ENCODE measurements at places on chromosomes 3 and 15. TPM values are rescaled to one million over a fixed set of nuclear protein-coding genes. Genes with fewer than 3 reads are reported as not detected.

DNA sequence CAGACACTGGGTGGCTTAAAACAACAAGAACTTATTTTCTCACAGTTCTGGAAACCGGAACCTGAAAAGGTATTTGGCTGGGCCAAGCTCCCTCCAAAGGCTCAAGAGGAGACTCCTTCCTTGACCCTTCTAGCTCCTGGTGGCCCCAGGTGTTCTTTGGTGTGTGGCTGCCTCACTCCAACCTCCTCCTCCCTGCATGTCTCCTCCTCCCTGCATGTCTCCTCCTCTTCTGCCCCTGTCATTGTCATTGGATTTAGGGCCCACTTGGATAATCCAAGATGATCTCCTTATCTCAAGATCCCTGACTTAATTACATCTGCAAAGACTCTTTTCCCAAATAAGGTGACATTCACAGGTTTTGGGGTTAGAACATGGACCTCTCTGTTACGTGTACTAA, 69.8 kb upstream of the MFGE8 start:
- H3K36me3 ChIP-seq, result no peaks in the 10 kb centered on the region
- no peak overlapping the region for H3K4me3 ChIP-seq
- H3K4me1 ChIP-seq, result no peaks in the 10 kb centered on the region
- no peak overlapping the region for H3K27ac ChIP-seq
- no peaks in the 10 kb centered on the region for H3K27me3 ChIP-seq
- DNase-seq, result no peak

DNA sequence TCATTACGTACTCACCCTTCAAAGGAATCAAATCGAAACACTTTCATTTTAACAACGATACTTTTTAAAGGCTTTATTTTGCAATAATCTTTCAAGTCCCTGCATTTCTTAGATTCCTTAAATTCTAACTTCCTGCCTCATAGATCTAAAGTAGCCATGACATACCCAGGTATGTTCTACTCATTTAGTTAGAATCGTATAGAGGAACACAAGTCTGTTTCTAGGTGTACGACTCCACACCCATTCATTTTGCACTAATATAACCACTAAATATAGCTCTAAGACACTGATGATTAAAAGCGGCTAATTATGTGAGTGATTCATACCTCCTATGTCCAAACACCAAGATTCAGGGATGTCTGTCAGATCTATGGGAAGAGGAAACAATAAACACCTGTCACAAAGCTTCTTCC, 1.3 kb downstream of the ATP13A3 start:
- H3K36me3 ChIP-seq, result no peaks in the 10 kb centered on the region
- H3K4me3 ChIP-seq, result peak overlapping the region; percentile 75
- no peaks in the 10 kb centered on the region for H3K27me3 ChIP-seq
- peaks cover 61% of the 10 kb centered on the region for H3K4me1 ChIP-seq

Gene COL6A5
- total RNA-seq, result 1.7 TPM

- H3K36me3 ChIP-seq, result no peaks in the 10 kb centered on the region
- no peak overlapping the region for H3K4me3 ChIP-seq
- H3K27me3 ChIP-seq, result no peaks in the 10 kb centered on the region
- H3K27ac ChIP-seq, result no peak overlapping the region
- DNase-seq, result no peak
These were observed 201.1 kb downstream of the MAGI1 start for GRCh38 chr3:65837604-65838003.

GRCh38 chr3:29635888-29636287, 355.0 kb downstream of the RBMS3 start:
- H3K27ac ChIP-seq, result no peak overlapping the region
- H3K4me1 ChIP-seq, result no peaks in the 10 kb centered on the region
- no peak for DNase-seq
- no peaks in the 10 kb centered on the region for H3K27me3 ChIP-seq

DNA sequence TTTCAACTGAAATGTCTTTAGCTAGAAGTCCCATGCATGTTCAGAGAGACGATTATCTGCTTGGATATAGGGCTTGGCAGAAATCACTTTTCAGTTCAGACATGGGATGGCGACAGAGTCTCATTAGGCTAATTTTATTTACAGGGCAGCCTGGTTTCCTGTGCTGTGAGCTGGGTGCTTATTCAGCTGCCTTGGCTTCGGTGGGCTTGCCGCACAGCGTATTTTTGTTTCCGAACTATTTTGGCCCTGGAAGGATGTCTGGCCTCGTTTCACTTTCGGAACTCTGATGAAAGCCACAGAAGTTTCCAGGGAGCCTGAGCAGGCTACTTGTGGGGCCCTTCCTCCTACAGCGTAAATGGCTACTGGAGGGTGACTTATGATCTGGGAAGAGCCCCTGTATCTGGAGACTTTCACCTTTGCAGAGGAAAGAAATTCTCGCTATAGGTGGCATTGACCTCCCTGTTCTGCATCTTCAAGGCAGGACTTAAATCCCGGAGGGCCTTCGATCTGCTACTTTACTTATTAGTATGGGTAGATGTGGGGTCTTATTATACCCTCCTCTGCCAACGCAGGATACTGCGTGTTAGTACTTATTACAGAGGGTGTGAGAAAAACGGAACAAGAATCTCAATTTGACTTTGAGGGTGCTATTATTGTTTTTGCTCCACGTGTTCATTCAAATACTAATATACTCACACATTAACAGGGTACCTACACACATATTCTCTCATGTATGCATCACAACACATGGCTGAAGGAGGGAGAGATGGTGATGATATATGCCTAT, 364.0 kb upstream of the RBMS3 start:
- H3K36me3 ChIP-seq, result no peaks in the 10 kb centered on the region
- H3K27ac ChIP-seq, result peak overlapping the region; percentile 62
- DNase-seq, result no peak
- H3K4me3 ChIP-seq, result peak overlapping the region; percentile 21
- H3K27me3 ChIP-seq, result no peaks in the 10 kb centered on the region
- H3K4me1 ChIP-seq, result peaks cover 9% of the 10 kb centered on the region

Gene THSD4
- 19.0 TPM for total RNA-seq

Gene WDR72
- total RNA-seq, result 2.1 TPM

DNA sequence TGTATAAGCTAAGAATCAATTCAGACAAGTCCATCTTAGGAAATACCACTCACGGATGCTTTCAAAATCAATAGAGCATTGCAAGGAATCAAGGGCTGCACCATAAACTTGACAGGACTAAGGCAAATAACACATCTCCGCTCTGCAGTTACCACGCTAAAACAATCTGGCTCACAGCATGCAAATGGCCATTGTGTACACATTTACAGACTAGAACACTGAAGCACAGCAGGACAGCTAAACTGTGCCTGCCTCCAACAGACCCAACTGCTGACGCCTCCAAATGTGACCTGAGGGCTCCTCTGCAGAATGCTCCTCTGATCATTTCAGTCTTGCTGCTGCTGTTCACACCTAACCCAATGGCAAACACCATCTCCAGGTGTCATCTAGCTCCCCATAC, 104.3 kb downstream of the MEX3B start:
- H3K4me1 ChIP-seq, result no peaks in the 10 kb centered on the region
- no peak overlapping the region for H3K4me3 ChIP-seq
- H3K36me3 ChIP-seq, result no peaks in the 10 kb centered on the region
- H3K27ac ChIP-seq, result no peak overlapping the region
- no peak for DNase-seq

Gene CFAP92
- 21.3 TPM for total RNA-seq

- no peak for DNase-seq
- peaks cover 10% of the 10 kb centered on the region for H3K4me1 ChIP-seq
- no peaks in the 10 kb centered on the region for H3K36me3 ChIP-seq
- H3K27me3 ChIP-seq, result no peaks in the 10 kb centered on the region
- peak overlapping the region; percentile 23 for H3K27ac ChIP-seq
These were observed 16.6 kb downstream of the FAM240A start for GRCh38 chr3:46628901-46629369.

Gene ZNF385D
- 9.2 TPM for total RNA-seq

All from upper lobe of left lung (tissue), 6 donors.